ENCODE measurements at places on chromosomes 4 and X.

DNA sequence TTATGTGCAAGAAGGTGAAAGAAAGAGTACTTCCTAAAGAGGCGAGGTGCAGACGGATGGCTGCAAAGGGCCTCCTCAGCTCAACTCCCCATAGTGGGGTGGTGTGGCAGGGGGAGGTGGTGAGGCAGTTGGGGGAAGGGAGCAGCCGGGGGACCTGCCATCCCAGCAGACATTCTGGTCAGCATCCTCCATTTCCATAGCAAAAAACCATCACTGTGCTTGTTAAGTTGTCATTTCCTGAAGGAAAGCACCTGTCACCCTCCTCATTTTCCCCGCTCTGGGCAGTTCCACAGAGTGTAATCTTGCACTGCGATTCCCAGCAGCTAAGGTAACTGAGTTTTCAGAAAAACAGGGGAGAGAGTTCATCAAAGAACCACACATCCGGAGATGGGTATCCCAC is 51.5 kb downstream of the TSPAN5 start:
- no peak for DNase-seq

DNA sequence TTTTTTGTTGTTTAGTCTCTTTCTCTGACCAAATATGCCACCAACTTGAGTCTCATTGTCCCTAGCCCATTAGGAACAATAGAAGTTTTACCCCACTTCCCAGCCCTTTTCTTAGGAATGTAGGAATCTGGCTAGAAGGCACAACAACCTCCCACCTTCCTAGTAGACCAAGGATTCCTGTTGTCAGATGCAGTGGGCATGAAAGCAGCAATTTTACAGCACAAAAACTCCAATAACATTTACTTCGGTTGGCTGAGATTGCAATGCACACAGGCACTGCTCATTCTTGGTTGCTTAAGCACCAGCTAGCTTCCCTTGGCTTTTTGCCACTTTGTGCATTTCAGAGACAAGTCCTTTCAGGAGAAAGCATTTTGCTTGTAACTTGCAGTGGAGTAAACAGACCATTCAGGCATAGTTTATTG is 312.8 kb downstream of the TENM3 start:
- DNase-seq: no peak

GRCh38 chrX:105241056-105241455 is 20.6 kb upstream of the TEX13A start:
- DNase-seq: no peak

DNA sequence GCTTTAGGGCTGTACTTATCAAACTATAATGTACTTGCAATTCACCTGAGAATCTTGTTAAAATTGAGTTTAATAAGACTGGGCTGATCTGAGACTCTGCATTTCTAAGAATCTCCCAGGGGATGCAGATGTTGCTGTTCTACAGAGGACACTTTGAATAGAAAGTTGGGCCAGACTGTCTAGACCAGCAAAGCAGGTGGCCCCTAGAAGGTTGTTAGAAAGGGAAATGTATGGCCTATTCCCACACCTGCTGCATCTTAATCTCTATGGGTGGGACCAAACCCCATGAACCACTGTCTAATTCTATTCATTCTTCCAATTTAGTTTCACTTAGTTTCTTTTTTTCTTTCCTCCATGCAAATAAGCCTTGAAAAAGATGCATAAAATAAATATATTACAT is 413.2 kb upstream of the TECRL start:
- no peak for DNase-seq

DNA sequence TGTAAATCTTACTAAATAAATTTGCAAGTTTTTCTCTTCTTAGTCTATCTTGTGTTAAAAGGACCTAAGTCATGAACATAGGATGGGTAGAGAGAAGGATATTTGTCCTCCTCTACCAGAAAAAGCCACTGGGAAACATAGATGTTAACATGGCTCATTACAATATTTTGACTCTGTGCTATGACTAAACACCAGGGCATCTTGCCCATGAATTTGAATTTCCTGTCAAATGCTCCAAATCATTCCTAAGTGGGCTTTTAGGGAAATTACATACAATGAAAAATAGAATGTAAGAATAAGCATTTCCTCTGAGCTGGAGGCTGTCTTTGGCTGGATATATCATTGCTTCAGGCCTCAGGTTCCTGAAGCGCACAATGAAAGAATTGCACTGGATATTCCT is 39.1 kb downstream of the ANOS1 start:
- DNase-seq: no peak

GRCh38 chr4:99394896-99395295 is 40.2 kb downstream of the ADH7 start:
- no peak for DNase-seq

DNA sequence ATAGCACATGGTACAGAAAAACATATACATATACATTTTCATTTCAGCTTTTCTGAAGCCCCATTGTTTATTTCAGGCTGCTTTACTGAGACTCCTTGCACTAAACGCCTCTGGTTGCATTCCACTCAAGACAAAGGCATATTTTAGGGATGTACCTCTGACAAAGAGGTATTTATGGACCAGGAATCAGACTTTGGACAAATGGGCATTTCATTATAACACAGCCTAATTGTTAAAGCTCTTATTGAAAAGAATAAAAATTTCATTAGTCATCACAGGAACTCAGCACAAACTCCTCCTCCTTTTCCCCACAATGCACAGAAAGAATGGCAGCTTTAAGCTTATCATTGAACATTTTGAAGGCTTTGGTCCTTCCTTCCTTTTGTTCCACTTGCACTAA is 62.9 kb upstream of the UGT8 start:
- no peak for DNase-seq

DNA sequence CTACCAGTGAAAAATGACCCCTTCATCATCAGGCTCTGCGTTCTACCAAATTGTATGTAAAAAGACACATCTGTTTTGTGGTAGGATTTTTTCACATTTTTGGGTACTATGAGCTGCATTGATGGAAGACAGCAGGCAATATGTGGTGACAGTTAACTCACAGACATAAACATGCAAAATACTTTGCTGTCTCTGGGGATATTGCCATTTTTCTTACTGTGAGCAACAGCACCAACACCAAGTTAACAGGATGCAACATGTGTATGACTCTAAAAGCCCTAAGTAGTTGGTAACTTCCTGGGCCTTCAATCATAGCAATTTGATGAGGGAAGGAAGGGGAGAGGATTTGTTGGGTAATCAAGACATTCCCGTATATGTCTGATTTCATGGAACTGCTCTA is 56.4 kb upstream of the DRP2 start:
- no peak for DNase-seq

- no peak for DNase-seq
These were observed 59.6 kb downstream of the DCX start for GRCh38 chrX:111352424-111352823.

Measured in anterior cingulate cortex (tissue), 58 donors.